ENCODE measurements at places on chromosomes 3 and 15. TPM values are rescaled to one million over a fixed set of nuclear protein-coding genes. Genes with fewer than 3 reads are reported as not detected.

Gene FBXL22
- total RNA-seq, result 1.2 TPM

Gene IMPG2
- total RNA-seq, result 1.5 TPM

Gene GABRR3
- not detected for total RNA-seq

Gene C3orf22
- not detected for total RNA-seq

Gene CCR3
- 0.20 TPM for total RNA-seq

Gene CCR5
- total RNA-seq, result 0.79 TPM

Gene TMEM40
- total RNA-seq, result 0.20 TPM

Gene C2CD4B
- total RNA-seq, result 3.8 TPM

Gene LRTM1
- not detected for total RNA-seq

Gene CAMK1
- total RNA-seq, result 64.4 TPM

Gene TF
- total RNA-seq, result 333 TPM

Gene GASK1A
- 40.1 TPM for total RNA-seq

Gene SERINC4
- total RNA-seq, result not detected

Gene LRRIQ4
- 0.28 TPM for total RNA-seq

Gene IGSF11
- total RNA-seq, result 13.6 TPM

Gene GOLGA8J
- total RNA-seq, result 0.39 TPM

Gene LINGO1
- 13.7 TPM for total RNA-seq

Gene GPR156
- 2.1 TPM for total RNA-seq

Gene H1-8
- total RNA-seq, result not detected
